ENCODE measurements at places on chromosomes 4 and X.

- DNase-seq = peak; percentile 56
Measured at GRCh38 chr4:56665781-56666180, 15.3 kb downstream of the HOPX start.

- DNase-seq = no peak
Measured at GRCh38 chr4:137576446-137576845, 44.2 kb upstream of the PCDH18 start.

- no peak for DNase-seq
Measured at GRCh38 chr4:70712150-70712549, 9.6 kb upstream of the RUFY3 start.

DNA sequence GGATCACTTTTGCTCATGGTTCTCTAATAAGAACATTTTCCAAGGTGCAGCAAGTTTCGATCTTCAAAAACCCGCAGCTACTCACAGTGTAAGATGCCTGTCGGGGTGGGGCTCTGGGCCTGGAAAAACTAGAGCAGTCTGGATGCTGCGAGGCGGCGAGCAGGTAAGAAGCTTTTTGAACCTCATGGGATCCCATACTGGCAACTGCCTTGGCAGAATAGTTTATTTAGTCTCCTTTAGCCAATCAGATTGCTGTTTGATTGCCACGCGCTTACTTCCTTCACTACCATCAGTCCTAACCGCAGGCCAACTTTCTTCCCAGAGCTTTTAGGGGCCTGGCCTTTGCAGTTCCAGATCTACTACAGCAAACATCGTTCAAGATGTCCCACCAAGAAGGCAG is 61.3 kb upstream of the MAGEB10 start:
- no peak for DNase-seq

DNA sequence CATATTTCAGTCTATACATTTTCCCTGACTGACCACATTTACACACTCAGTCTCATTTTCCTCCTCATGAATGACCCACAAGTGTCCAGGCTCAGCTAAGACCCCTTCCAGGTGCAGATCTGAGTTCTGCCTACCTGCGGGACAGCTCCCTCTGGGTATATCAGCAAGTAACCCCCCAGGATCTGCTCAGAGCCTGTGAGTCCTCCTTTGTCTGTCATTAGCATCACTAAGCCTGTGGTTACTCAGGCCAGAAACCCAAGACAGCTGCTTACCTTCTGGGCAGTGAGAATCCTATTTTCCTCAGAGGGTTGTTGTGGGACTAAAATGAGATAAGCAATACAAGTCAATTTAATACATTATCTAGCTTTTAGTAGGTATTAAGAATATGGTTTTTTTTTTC is 487.6 kb upstream of the BOD1L1 start:
- no peak for DNase-seq

DNA sequence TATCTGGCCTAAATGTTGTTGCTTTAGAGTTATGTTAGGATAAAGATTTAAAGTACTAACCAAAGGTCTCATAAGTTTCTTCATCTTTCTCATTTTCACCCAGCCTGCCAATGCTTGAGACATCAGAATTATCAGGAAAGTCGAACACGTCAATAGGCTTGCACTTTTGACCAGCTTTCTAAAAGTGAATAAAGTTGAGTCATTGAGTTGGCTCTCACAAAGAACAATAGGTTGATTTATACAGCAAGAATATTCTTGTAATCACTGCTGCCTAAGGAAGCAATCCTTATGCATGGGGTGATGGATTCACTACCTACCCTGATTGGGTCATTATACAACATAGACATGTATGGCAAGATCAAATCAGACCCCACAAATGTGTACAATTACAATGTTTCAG is 5.0 kb downstream of the CENPU start:
- no peak for DNase-seq

DNA sequence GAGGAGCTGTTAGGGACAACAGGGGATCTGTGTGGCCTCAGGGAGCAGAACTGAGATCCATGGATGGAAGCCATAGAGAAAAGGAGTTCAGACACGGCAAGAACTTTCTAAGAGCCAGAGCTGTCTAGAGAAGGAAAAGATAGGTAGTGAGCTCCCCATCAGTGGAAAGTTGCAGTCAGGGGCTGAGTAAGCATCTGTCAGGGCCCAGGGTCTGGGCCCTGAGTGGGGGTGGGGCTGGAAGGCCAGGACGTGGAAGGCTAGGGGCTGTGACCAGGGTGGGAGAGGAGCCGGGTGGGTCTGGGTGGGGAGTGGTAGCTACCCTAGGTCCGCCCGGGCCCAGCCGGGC is 324 bp upstream of the MSN start:
- DNase-seq = no peak

DNA sequence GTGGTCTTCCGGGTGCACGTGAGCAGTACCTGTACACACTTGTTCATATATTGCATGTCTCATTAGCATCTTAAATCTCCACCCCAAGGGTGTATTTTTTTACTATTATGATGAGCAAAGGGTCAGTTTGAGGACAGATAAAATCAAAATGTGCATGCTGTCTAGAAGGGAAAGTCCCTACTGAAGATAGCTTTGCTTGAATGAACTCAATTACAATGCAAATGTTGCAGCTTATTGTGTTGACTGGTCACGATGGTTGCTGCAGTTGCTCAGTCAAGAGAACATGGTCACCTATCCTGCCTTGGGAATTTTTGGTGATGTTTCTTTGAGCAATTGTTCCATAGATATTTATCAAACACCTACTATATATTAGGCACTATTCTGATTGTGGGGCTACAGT is 103.8 kb upstream of the MID1IP1 start:
- DNase-seq = no peak

DNA sequence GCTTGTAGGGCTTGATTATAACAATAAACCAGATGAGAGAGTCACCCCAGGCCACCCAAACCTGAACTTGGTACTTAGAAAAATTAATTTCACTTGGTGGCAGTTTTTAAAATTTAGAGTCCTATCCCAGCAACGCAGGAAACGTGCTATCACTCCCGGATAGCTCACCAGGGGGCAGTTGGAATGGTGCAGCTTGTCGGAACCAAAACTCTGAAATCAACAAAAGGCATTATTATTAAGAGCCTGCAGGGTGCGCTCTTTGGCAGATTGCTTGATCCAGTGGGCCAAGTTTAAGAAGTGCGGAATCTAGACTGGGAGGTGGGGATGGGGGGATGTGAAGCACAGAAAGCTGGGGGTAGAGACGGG is 2.4 kb downstream of the FRAS1 start:
- no peak for DNase-seq

DNA sequence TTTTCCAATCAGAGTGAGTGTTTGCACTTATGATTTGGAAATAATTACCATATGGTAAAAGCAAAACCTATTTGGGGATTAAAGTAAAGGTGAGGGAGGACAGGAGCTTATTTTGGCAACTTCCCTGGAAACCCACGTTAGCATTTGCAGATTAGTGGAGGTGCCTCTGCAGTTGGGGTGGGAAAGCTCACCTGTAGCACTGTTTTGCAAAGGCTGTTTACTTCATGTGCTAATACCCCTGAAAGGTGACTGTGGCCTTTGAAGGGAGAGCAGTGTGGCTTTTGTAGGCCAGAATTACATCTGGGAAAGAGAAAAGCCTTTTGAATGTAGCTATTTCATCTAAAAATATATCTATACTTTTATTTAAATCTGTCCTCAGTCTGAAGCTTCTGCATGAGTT is 9.4 kb downstream of the SUPT20HL1 start:
- no peak for DNase-seq

GRCh38 chr4:122034619-122035018 is 82.8 kb upstream of the TRPC3 start:
- no peak for DNase-seq

DNA sequence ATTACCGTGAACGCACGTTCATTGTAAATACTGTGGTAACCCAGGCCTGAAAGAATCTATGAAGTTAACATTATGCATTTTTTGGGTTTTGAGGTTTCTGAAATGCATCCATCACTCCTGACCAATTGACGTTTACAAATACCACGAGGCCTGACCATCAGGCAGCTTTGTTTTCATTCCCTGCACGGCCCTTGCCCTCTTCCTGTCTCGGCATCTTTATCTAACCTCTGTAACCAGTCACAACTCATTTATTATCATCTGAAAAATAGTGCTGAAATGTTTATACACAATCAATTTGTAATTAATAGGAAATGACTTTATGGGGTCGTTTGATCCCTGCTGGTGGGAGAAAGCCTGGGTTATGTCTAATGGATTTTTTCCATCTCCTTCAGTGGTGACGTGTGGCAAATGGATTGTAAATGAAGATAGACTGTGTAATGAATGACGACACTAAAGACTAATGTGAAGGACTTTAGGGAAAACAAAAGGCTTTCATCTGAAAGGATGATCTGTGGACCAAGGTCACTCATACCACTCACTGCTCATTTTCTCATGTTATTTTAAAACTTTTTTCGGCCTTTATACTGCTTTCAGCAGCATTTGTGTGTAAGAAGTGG is 102.7 kb upstream of the SORBS2 start:
- no peak for DNase-seq

DNA sequence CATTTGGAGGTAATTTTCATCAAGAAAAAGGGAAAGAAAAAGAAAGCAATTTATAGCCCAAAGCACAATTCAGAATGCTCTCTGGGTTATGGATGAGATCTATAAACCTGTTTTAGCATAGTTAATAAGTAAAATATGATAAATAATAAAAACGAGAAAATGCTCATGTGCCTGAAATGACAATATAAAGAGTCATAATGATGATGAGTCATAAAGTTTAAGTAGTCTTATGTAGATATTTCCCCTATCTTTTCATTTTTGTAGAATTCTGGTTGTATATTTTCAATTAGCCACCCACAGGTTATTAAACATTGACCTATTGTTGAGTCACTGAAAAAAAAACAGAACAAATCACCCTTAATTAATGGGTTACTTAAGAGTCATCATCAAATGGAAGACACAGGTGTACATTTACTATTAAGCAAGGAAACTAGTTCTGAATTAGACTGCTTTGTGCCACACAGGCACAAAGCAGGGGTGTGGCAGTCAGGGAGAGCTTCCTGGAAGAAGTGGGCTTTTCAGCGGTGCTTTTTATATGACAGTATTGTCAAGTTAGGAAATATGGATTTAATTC is 29.3 kb downstream of the BEND4 start:
- DNase-seq = no peak

- no peak for DNase-seq
Measured at GRCh38 chr4:111693758-111694157, 451.5 kb upstream of the FAM241A start.

DNA sequence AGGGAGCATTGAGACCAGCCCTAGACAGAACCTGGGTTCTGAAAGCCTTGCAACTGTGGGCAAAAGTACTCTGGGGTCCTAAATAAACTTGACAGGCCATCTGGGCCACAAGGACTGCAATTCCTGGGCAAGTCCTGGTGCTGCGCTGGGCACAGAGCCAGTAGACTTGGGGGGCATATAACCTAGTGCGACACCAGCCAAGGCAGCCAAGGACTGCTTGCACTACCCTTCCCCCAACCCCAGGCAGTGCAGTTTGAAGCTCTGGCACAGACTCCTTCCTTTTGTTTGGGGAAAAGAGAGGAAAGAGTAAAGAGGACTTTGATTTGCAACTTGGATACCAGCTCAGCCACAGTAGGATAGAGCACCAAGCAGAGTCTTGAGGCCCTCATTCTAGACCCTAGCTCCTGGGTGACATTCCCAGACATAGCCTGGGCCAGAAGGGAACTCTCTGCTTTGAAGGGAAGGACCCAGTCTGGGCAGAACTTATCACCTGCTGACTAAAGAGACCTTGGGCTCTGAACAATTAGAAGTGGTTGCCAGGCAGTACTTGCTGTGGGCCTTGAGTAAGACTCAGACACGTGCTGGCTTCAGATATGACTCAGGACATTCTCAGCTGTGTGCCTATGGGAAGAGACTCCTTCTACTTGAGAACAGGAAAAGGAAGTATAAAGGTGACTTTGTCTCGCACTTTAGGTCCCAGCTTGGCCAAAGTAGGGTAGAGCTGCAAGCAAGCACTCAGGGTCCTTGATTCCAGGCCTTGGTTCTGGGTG is 522.8 kb downstream of the GLUD2 start:
- no peak for DNase-seq

GRCh38 chr4:42048394-42048793 is 58.1 kb downstream of the SLC30A9 start:
- no peak for DNase-seq

GRCh38 chrX:8663325-8663724 is 68.6 kb downstream of the ANOS1 start:
- no peak for DNase-seq

- no peak for DNase-seq
Measured at GRCh38 chr4:119730671-119730950, 102.0 kb upstream of the PDE5A start.

- DNase-seq = no peak
Measured at GRCh38 chrX:133789829-133790228, 195.6 kb downstream of the GPC3 start.

DNA sequence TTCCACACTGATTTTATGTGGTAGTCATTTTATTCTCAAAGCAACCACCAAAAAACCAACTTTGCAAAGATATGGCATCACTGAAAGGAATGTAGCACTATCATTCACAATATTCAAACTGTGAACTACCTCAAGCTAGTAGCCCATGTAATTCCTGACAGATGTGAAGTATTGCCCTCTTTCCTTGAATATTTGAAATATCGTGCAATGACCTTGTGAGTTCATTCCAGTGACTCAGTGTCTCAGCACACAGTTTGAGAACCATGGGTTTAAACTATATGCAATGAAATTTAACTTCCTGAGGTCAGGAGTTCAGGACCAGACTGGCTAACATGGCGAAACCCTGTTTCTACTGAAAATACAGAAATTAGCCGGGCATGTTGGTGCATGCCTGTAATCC is 20.9 kb upstream of the IQCM start:
- no peak for DNase-seq

DNA sequence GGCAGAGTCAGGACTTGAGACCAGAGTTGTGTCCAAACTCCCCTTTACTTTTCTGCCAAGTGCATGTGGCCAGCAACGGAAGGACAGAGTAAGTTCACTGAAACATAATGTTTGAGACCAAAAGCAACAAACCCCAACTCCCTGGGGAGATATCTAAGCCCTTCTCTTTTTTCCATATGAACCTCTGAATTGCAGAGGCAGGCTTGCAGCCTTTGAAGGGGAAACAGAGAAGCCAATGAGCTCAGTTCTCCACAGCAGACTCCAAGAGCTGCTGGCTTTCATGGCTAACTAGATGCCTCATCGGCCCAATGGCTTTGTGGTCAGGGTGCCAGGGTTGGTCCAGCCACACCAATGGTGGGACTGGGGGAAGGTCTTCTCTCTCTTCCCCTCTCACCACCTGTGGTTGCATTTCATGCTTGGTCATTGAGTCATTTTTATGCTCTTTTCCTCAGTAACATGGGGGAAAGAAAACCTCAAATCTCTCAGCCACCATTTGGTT is 34.0 kb downstream of the STARD8 start:
- peak; percentile 76 for DNase-seq

Measured in MV-4-11 (cell line).